ENCODE measurements at places on chromosomes 7 and 10.
A peak's percentile ranks its signal among the peaks of the same experiment; 100 is the strongest.

DNA sequence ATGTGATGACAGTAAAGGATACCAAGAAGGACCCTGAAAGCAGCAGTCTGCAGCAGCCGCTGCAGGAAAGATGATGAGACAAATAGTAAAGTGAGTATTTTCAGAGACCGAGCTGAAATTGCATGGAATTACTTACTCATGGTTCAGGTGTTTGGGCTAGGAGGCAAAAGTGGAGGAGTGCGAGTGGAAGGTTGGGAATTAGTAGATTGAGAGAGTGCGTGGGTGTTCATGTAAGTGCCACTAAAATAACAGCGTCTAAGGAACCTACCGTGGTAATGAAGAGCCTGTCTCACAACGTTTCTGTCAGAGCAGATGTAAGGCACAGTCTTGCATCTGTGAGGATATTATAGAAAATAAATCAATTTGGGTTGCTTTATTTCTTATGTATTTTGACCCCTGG is 48.3 kb upstream of the FMC1 start:
- no peak for DNase-seq

GRCh38 chr7:80720146-80720545 is 81.7 kb downstream of the CD36 start:
- no peak for DNase-seq

DNA sequence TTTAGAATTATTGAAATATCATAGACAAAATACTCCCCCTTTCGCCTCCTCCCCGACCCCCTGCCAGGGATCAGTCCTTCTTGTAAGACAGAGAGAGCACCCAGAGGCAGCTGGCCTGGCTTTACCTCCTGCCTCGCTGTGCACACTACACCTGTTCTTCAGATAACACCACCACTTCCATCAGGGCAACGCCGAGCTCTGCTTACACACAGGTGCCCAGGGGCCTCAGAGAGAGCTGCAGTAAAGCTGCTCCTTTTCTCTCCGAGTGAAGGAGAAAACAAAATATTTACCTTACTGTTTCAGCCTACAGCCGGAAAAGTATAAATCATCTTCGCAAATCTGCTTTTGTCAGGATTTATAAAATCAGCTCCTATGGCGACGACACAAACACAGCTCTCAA is 80.7 kb downstream of the HIPK2 start:
- DNase-seq, result no peak

DNA sequence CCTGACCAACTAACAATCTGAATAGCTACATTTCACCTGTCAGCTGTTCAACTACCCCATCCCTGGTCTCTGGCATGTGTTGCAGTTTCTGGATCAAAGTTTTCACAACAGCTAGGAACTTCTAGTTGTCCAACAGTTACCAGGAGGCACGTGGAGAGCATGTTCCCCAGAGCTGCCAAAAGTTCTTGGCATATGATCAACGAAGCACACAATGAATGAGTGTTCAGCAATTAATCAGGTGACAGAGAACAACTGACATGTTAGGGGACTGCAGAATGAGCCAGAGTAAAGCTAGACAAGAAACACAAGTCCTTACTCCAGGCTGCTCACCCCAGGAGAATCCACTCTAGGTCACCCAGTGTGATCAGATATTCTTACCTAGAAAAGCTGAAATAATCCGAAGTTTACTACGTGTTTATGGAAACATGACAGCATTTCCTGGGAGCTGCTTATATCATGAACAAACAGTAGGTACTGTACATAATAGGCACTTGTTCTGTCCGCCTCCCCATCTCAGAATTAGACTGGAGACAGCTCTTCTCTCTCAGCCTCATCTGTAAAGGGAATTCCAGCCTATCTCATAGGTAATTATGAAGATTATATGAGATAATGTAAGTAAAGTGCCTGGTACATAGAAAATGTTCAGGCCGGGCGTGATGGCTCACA is 50.6 kb downstream of the ZNF438 start:
- peak; percentile 59 for DNase-seq

DNA sequence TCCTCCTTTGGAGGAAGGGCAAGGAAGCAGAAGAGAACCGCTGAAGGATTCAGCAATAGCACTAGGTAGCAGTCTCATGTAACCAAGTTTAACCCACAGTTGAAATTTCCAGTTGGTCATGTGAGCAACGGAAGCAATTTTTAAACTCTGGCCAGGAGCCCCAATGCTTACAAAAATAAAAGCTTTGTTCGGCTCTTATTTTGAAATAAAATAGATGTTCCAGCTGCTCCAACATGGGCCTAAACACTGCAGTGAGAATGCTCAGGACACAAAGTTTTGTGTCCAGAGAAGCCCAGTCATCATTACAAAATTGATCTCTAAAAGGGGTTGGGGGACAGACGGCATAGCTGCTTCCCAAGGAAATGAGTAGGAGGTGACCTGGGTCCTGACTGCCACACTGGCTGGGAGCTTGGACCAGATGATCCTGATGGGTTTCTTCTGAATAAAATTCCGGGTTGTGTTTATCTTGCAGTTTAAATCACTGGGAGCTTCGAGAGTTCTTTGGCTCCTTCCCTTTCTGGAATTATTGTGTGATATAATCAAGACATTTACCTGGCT is 452 bp upstream of the TMEM140 start:
- no peak for DNase-seq

DNA sequence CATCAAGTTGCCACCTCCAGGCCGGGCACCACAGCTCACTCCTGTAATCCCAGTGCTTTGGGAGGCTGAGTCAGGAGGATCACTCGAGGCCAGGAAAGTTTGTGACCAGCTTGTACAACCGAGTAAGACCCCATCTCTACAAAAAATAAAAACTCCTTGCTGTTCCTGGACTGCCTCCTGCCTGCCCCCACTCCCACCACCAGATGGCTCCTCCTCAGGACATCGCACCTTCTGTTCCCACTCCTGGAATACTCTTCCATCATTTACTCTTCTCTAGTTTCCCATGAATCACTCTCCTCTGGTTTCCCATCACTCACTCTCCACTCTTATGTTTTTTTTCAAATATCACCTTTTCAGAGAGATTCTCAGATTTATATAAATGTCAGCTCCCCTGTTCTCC is 540.7 kb downstream of the CALN1 start:
- no peak for DNase-seq
